Effector memory CD8-positive, alpha-beta T cell (primary cell): ENCODE measurements at places on chromosomes 4 and X.

DNA sequence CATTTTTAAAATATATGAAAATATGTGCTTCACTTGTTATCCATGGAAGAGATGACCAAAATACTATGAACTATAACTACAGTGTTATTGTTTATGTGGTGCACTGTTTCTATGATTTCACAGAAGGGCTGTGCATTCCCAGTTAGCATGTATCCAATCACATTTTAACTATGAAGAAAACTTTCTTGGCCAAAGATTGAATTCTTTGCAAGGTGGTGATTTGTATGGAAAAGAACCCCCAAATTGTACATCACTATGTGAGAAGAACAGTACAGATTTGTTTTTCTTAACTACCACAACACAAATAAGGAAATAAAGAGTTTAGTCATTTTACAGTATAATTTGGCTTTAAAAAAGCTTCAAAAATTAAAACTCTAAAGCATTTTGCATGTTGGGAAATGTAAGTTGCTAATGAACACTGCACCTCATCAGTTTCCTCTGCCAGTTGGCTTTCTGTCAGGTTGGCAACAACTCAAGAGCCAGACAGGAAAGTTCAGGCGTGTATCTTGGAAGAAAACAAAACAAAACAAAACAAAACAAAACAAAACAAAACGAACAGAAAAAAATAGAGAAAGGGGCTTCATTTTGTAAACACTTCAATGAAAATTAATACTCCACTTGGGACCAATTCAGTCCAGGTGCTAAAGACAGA lies 237.0 kb downstream of the SCFD2 start:
- DNase-seq: no peak

DNA sequence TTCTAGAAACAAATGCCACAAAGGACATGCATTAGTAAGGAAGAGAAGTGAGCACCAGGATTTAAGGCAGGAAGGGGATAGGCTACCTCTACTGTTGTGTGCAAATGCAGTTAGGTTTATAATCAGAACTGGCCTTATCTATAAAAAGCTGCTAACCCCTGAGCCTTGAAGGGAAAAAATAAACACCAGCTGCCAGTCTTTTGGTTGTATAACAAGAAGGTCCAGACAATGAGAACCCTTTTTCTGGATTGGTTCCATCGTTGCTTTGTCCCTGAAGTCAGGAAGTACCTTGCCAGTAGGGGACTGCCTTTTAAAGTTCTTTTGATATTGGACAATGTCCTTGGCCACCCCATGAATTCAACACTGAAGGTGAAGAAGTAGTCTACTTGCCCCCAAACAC lies 126.7 kb upstream of the OTUD4 start:
- DNase-seq: no peak

GRCh38 chrX:112877771-112878173 lies 37.1 kb upstream of the AMOT start:
- DNase-seq: no peak

DNA sequence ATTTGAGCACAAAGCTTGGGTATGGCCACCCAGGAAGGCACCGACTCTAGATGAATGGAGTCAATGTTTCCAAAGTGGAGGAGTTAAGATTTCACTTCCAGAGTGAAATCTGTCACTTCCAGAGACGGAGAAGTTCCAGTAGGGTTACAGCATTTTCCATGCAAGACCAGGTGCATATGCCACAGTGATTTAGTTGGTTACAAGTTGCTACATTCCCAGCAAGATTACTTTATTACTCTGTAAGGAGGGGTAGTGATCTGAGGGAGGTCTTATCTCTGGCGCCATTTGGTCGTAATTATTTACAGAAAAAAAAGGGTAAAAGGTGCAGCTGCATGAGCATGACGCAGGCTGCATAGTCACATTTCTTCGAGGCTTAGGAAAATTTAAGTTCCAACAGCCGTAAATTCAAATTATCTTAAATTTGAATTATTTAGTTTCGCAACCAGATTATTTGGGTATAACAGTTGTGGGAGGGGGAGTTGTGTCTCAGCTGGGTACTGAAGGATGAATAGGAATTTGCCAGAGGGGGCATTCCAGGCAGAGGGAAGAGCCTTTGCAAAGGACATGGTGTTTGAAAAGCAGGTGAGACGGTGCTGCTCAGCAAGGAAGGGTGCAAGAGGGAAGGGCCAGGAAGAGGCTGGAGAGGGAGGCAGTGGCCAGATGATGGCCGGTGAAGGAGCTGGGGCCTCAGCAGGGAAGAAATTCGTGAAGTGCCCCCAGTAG lies 17.4 kb upstream of the AFAP1 start:
- DNase-seq: no peak

DNA sequence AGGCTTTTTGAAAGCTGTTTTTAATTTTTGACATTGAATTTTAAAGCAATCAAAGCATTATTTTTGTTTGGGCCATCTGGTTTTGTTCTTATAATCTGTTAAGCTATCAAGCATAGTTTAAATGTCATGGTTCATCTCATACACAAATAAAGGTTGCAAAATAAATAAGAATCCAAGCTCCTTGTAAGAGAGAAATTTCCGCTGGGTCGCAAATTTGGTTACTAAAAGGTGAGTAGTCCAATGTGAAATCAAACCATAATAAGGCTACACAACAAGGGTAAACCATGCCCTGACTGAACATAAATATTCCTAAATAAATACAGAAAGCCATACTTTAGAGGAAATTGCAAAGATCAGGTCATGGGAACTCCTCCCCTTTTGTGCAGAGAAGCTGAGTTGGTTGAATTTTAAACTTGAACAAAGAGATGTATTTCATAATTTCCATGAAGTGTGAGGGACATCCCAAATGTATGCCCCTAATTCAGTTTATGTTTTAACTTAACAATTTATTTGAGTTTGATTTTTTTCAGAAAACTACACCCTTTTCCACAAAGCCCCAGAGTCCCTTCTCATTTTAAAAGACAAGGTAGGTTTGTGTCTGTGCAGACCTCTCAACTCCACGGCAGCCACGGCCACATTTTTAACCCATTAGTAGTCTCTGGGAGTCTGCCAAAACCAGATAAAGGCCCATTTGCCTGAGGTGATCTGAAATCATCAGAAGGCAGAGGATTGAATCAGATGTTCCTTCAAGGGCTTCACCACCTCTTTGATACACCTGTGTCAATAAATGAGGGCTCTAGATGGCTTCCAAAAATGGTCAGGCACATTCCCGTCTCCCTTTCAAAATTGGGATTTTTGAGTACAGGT lies 85.2 kb downstream of the PLAC1 start:
- DNase-seq: no peak

- DNase-seq: no peak
These were observed at the start of gene CXCL5 for GRCh38 chr4:73998040-73999011. CXCL5 (minus strand) TSS chr4:73998677; CDS start chr4:73998581, 96 bp downstream.

- no peak for DNase-seq
These were observed 161.2 kb upstream of the FRG1 start for GRCh38 chr4:189779281-189779980.

DNA sequence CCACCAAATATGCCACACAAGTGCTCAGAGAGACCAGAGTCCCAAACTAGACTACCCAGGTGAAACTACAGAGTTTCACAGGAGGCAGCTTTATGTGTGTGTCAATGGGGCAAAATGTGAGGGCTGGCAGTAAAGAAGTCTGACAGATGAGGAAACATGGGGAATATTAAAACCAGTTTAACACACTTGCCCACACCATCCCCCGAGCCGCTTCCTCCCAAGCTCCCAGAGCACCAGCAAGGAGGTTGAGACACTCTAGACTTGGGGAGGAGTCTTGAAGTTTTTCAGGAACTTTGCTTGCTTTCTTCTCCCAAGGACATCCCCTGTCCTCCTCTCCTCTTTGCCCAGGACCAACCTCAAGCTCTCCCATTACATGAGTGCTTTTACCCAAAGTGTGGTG lies 94.7 kb upstream of the SPRY1 start:
- DNase-seq: no peak

GRCh38 chr4:6755088-6755753 lies 27.3 kb upstream of the KIAA0232 start:
- no peak for DNase-seq

- no peak for DNase-seq
These were observed 614.0 kb upstream of the LCORL start for GRCh38 chr4:18635531-18635930.

DNA sequence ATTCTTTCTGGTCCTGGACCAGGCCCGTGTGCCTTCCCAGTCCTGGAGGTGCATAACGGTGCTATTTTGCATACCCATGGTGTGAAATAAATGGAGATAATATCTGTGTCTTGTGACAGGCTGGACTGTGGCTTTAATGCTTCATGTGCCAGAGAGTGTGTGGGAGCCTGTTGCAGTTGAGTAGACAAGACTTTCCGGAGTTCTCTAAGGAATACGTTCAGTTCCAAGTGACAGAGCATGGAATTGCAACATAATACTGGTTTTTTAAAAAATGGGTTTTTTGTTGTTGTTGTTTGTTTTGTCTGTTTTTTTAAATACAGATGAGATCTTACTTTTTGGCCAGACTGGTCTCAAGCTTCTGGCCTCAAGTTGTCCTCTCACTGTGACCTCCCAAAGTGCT lies 74.0 kb downstream of the HPRT1 start:
- DNase-seq: no peak

- no peak for DNase-seq
These were observed 38.8 kb downstream of the SLC34A2 start for GRCh38 chr4:25694466-25694865.

DNA sequence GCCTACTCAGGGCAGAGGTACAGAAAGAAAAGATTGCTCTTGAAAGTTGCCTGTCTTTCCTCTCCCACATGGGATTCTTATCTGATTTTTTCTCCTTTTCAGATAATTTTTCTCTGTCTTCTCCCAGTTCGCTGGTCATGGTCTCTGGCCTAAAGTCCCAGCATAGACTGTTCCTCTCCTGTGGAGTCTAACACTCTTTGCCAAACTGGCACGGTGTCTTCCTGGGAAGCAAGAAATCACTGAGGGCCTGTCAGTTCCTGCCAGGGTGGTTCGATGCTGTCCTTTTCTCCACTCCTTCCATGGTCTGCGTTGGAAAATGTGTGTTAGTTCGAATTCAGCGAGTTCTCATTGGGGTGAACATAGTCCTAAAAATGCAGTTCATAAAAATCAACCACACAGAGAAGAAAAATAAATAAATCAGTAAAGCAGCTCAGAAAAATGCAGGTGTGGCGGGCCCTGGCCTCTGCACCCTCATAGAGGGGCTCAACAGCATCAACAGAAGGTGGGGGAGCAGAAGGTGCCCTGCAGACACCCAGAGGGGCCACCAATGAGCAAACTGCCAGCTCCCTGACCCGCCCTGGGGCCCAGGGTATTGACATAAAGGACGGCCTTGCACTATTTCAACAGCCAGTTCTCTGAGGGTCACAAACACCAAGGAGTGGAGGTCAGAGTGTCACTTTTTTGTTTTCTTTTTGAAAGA lies 2.1 kb downstream of the RGN start:
- DNase-seq: no peak

- DNase-seq: no peak
These were observed 277.6 kb upstream of the ZC4H2 start for GRCh38 chrX:65253817-65254216.

DNA sequence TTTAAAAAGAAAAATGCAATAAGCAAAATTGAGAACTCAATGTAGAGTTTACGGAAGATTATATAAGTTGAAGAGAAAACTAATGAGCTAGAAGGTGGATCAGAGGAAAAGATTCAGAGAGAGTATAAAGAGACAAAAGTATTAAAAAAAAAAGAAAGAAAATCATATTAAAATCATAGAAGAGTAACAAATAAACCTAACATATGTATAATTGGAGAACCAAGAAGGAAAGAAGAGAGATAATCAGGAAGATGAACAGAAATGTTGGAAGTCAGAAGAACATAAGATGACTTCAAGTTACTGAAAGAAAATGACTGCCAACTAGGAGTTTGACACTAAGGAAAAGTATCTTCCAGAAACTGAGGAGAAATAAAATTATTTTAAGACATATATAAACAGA lies 34.3 kb upstream of the ANTXR2 start:
- no peak for DNase-seq

DNA sequence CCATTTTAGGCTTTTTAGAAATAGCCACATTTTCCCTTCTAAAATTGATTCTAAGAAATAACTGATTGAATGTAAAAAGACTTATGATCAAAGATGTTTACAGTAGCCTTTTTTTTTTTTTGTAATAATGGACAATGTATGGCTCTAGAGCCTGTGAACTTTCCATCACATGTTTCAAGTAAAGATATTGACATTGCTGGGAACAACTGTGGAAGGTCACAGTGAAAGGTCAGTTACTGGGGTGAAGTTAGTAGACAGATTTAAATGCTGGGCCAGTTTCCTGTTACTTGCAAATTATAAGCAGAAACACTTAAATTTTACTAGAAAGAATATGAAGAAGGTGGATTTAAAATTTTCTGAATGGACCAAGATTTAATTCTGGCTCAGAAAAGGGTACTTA lies 18.4 kb downstream of the PAGE2 start:
- DNase-seq: no peak

DNA sequence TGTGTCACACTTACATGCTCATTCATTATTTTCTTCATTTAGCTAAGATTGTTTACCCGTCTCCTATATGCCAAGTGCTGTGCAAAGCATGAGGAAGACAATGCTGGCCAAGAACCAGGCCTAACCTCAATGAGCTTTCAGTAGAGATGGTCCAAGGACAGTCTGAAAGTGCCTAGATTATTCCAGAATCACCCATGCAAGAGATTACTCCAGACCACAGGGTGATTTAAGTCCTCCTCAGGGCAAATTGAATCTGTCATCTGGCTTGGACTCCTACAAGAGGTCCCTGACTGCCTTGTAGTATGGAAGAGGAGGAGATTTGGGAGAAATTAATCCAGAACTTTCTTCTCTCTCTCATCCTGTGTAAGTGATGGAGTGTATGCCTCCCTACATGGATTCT lies 99.4 kb upstream of the NDP start:
- DNase-seq: no peak

DNA sequence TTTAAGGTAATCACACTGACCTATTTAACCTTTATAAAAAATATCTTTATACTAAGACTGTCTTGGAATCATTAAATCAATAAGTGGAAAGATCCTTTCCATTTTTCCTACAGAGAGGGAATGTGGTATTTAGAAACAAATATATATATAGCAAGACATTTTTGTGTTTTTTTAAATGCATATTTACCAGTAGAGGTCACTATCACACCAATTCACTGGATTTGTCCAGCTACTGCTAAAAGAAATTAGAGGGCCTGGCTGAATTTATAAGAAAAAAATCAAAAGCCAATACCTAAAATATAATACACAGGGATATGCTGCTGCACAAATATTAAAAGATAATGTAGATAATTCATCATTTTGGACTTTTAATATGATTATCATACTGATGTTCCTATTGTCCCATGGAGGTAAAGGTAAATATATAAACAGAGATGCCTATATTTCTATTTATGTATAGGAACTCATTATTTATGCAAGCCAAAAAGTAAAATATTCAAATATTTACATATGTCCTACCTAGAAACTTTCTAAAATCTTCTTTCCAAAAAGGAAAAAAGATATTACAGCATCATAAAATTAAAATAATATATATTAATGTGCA lies 69.5 kb downstream of the PDE5A start:
- DNase-seq: no peak

GRCh38 chrX:125151146-125151545 lies 168.5 kb upstream of the TEX13C start:
- no peak for DNase-seq

GRCh38 chr4:107153228-107153627 lies 117.1 kb upstream of the DKK2 start:
- no peak for DNase-seq
